ENCODE measurements at places on chromosomes 3 and 15.

- DNase-seq = no peak
These were observed 485.2 kb upstream of the ROBO2 start for GRCh38 chr3:76554707-76555106.

GRCh38 chr3:17544632-17545031, 197.8 kb downstream of the TBC1D5 start:
- DNase-seq = no peak

DNA sequence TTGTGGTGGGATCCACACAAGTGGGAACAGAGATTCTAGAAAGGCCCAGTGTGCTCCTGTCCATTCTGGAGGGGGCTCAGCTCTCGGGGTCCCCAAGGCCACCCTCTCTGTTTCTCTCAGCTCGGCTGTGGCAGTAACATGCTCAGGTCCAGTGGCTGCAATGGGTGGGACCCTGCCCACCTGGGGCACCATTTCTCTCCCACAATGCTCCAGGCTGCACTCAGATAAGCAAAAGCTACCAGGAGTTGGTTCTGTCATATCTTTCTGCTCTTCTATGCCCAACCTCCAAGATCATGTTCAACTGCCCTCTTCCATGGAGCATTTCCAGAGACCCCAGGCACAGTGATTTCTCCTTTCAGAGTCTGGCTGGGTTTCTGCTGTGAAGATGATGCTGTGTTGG, 40.8 kb downstream of the ITGA11 start:
- no peak for DNase-seq

GRCh38 chr3:141476033-141476432, 10.8 kb upstream of the RASA2 start:
- no peak for DNase-seq

DNA sequence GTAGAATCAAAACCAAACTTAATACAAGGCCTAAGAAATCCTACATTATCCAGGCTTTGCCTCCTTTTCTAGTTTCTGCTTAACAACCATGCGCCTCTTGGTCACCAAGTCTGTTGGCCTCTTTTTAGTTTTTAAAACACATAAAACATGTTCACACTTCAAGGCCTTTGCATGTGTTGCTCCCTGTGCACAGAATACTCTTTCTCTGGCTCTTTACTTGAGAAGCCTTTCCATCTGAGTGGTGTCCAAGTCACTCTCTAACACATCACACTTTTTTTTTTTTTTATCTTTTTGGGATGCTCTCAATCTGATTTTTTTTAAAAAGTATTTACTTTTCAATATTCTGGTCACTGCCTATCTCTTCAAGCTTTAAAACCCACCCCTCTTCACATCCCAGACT, 14.9 kb downstream of the GAP43 start:
- DNase-seq = no peak

Data from iPS DF 6.9 (cell line).